ENCODE measurements at places on chromosomes 1 and 21. TPM values are rescaled to one million over a fixed set of nuclear protein-coding genes. Genes with fewer than 3 reads are reported as not detected.

Gene RTCA
- 34.4 TPM for total RNA-seq

Gene DAP3
- total RNA-seq, result 91.2 TPM

Gene LIN9
- 13.1 TPM for total RNA-seq

Gene DCST1
- not detected for total RNA-seq

Gene IFNAR2
- 14.4 TPM for total RNA-seq

Gene KRTAP19-1
- total RNA-seq, result not detected

Gene C1orf115
- 5.5 TPM for total RNA-seq

Gene SPRR2G
- total RNA-seq, result not detected

Gene ANKRD35
- total RNA-seq, result 0.73 TPM

Gene TUT4
- 37.1 TPM for total RNA-seq

Gene CHAF1B
- 0.62 TPM for total RNA-seq

Gene FLG2
- not detected for total RNA-seq

Gene CR1L
- total RNA-seq, result not detected

Gene TNNI3K
- total RNA-seq, result 55.2 TPM

Gene ARMH1
- 0.70 TPM for total RNA-seq

Gene PPP2R5A
- 68.1 TPM for total RNA-seq

Gene KRTAP15-1
- total RNA-seq, result not detected

Gene TRIM45
- 8.9 TPM for total RNA-seq

Gene CFHR1
- not detected for total RNA-seq

Gene PRKAA2
- 143 TPM for total RNA-seq

Gene MAP10
- 2.3 TPM for total RNA-seq

Gene MOV10
- 18.3 TPM for total RNA-seq

Gene OR2L8
- total RNA-seq, result not detected

Gene CYP4A11
- total RNA-seq, result not detected

Gene PLOD1
- total RNA-seq, result 52.6 TPM

Gene UMODL1
- not detected for total RNA-seq

Gene RAB3B
- total RNA-seq, result not detected

Gene LENEP
- total RNA-seq, result not detected

Gene FCGR2B
- total RNA-seq, result 5.6 TPM

Gene ASPM
- 0.57 TPM for total RNA-seq

Gene EPHA10
- total RNA-seq, result not detected

Gene MYBPH
- not detected for total RNA-seq

Gene SPRR2A
- not detected for total RNA-seq

Gene SFPQ
- 115 TPM for total RNA-seq

Gene IGSF21
- total RNA-seq, result 1.00 TPM

Gene APOBEC4
- not detected for total RNA-seq

Gene BLACAT1
- not detected for total RNA-seq

Gene S100A16
- 39.8 TPM for total RNA-seq

Gene ABCA4
- total RNA-seq, result 0.19 TPM

Gene CLEC20A
- total RNA-seq, result not detected

Gene IGSF3
- 5.2 TPM for total RNA-seq

Gene PCBP3
- 4.9 TPM for total RNA-seq

Gene SLC22A15
- total RNA-seq, result 9.8 TPM

Gene DEPDC1
- 0.19 TPM for total RNA-seq

Gene HCN3
- 2.2 TPM for total RNA-seq

Gene MX2
- total RNA-seq, result 5.0 TPM

Gene ANKRD65
- total RNA-seq, result 1.8 TPM

Gene CRYAA
- not detected for total RNA-seq

Gene HSPB7
- 3,889 TPM for total RNA-seq

Gene UBXN11
- 8.3 TPM for total RNA-seq

Gene PKLR
- total RNA-seq, result not detected

Gene DMBX1
- not detected for total RNA-seq

Gene ZBTB37
- total RNA-seq, result 14.3 TPM

Gene EVI5
- 30.7 TPM for total RNA-seq

Gene PODN
- 19.4 TPM for total RNA-seq

Gene AMPD1
- 0.30 TPM for total RNA-seq

Data from cardiac septum (tissue), 1 donor.